ENCODE measurements at places on chromosomes 11 and 22. TPM values are rescaled to one million over a fixed set of nuclear protein-coding genes. Genes with fewer than 3 reads are reported as not detected.

DNA sequence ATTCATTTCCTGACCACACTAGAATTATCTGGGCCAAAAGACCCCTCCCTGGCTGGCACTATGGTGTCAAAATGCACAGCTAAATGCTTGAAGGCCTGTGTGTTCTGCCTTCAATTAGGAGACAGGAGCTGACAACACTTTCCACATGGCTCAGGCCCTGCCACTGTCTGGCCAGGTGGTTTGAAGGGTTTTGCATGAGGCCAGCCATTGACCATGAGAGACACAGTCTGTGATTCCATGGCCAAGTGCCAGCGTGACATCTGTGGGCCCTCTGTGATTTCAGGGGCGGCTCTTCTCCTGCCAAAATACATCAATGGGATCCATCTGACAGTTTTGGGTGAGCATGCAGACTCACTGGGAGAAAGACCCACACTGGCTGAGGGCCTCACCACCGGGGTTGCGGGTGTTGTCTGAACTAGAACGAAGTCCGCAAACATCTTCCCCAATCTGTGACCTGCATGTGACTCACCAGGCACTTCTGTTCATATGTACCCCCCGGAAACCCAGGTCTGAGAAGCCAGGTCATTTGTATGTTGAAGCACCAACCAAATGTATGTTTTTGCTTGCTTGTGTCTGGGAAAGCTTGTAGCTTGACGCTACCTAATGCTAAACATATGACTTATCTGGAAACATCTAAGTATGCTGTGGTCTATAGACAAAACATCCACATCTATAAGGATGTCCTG lies 20.7 kb upstream of the NAV2 start:
- DNase-seq: no peak

DNA sequence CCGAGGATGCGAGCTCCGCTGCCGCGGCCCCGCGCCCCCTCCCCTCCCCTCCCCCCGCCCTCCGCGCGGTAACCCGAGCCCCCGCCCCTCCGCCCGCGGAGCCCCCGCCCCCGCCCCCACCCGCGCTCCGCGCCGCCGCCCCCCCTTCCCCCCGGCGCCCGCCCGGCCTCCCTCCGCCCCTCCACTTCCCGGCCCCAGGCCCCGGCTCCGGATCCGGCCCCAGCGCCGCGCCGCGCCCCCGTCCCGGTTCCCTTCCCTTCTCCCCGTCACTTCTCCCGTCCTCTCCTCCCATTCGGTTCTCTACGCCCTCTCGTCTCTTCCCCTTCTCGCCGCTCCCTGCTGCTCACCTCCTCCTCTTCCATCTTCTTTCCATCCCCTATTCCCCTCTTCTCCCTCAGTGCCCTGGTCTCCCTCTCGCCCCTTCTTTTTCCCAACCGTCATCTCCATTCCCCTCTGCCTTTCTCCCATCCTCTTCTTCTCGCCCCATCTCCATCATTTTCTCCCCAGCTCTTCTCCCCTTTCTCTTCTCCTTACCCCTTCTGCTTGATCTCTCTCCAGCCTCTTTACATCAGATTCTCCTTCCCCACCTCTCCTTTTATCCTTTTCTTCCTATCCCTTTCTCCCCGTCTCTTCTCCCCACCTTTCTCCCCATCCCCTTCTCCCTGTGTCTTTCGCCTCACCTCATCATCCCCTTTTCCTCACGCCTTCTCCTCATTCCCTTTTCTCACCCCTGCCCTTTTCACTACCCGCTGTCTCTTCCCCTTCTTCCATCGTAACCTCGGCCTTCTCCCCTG lies at the start of gene DCHS1:
Gene DCHS1, minus strand, starts transcription at position 20 of the 794 bp plus-strand sequence. CDS start 14,196 bp downstream, outside the sequence.
- DNase-seq: no peak

DNA sequence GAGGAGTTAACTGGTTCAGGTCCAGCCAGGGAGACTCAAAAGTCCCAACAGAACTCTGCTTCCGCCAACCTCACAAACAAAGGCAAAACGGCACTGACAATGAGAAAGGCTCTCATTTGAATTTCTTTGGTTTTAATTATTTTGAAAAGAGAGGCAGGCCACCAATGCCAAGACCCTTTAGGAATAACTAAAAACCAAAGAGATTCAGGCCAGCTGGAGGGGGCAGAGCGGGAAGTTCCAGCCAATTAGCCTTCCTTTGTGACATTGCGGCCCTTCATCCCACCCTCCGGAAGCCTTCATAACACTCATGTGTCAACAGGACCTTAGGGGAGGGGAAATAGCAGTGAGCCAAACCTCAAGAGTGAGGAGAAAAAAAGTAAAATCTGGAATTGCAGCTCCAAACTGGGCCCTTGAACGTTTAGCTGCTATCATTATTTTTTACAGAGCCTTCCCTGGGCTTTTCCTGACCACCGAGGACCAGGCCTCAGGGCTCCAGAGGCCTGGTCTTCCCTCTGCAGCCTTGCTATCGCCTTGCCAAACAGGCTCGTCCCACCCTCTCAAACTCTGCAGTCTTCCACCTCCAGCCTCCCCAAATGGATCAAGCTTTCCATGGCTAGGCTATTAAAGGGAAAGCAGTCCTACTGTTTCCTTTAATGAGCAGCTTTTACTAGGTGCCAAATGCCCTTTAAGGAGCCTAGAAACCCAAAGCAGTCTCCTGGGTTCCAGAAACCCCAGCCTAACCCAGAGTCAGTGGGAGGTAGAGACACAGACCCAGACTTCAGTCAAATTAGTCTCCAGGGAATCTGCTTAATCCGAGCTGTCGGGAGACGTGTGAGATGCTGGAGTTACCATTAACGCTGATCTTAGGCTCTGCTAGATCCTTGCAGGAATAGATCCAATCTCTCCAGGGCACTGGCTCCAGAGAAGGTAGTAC lies 114.2 kb downstream of the CCDC34 start:
- no peak for DNase-seq

DNA sequence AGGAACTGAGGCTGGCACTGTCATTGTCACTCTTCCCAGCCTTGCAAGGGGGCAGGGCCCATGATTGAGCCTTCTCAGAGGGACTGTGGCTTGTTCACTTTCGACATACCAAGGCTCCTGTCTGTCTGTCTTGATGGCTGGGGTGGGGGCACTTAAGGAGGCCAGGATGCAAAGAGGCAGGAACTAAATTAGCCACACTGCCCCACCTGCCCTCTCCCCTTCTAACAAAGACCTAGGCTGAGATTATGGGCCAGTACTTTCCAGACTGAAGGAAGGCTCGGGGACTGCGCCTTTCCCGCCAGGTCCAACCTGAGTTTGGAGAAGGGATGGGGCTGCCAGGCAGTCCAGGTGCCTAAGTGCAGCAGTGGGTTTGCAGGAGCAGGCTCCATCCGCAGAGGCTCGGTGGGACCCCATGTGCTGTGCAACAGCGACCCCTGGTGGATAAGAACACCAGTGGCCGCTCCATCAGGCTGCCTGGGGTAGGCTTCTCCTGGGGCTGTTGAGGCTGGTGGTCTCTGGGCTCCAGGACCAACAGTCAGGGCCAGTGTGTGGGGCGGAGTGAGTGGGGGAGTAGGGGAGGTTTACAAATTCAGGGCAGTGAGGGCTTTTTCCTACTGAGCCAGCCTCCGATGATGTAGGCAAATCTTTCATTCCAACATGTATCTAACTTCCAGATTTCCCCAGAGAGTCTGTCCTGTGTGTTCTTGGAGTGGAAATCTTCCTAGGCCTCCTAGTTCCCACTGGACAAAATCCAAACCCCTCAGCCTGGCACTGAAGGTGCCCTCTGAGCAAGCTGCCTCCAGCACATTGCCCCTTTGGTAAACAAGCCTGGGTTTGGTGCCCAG lies 93.9 kb downstream of the INSC start:
- DNase-seq: peak; percentile 83

DNA sequence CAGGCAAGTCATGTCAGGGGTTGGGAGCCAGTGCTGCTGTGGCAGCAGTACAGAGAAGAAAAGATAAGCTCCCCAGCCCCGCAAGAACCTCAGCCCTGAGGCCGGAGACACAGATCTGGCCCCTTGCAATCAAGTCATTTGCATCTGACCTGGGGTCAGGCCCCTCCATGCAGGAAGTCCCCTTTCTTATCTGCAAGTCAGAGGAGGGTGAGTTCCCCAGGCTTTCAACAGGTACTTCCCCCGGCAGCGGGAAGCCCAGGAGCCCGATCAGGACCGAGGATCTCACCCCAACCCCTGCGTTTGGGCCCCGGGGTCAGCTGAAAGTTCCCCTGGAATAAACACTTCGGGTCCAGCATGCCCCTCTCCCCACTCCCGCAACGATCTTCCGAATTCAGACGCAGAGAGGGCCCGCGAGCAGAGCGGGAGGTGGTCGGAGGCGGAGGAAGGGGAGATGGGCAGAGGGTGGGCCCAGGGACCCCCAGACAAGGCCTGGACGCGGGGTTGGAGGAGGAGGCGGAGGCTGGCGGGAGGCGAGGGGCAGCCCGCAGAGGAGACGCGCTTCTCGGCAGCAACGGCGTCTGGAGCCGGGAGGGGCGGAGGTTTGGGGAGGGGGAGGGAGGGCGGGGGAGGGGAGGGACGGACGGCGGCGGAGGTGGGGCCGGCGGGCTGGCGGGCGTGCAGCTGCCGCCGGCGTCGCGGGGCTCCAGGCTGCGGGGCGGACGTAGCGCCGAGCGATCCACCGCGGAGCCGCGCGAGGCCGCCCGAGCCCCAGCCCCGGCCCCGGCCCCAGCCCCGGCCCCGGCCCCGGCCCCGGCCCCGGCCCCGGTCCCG lies at the start of gene TSPAN18:
Gene TSPAN18, plus strand, starts transcription at position 680 of the 831 bp plus-strand sequence. CDS start 179,455 bp downstream, outside the sequence.
- no peak for DNase-seq

GRCh38 chr22:32722441-32722840 lies 79.1 kb upstream of the TIMP3 start:
- no peak for DNase-seq

- DNase-seq: no peak
Observed at GRCh38 chr11:76564364-76564763, 106.2 kb downstream of the LRRC32 start.

Gene PAX6
- not detected for total RNA-seq

Gene VSIG2
- total RNA-seq: 30.5 TPM

Gene TEX12
- total RNA-seq: not detected

Gene INCENP
- 21.6 TPM for total RNA-seq

Measured in lower lobe of right lung (tissue), 2 donors.